Kidney epithelial cell (primary cell): ENCODE measurements at places on chromosomes 7 and 10. TPM values are rescaled to one million over a fixed set of nuclear protein-coding genes. Genes with fewer than 3 reads are reported as not detected.

The GDF2 gene
- not detected in 2 replicates for total RNA-seq

The GHRHR gene
- total RNA-seq: not detected in 2 replicates

The COL17A1 gene
- 0.21 and 0.33 TPM in 2 replicates for total RNA-seq

The CYP2C18 gene
- not detected in 2 replicates for total RNA-seq

The CYP2W1 gene
- 0.75 TPM in 1 of 2 replicates, not detected in the other for total RNA-seq

The NPTX2 gene
- 0.34 and 0.46 TPM in 2 replicates for total RNA-seq

The SEMA3E gene
- 0.07 TPM in 1 of 2 replicates, not detected in the other for total RNA-seq

The CPXM2 gene
- 12.1 and 13.3 TPM in 2 replicates for total RNA-seq

The ACADSB gene
- total RNA-seq: 5.1 and 5.6 TPM in 2 replicates

The SEMA4G gene
- total RNA-seq: 4.7 and 7.2 TPM in 2 replicates

The SPDYE16 gene
- total RNA-seq: not detected in 2 replicates

The CCL26 gene
- total RNA-seq: not detected in 2 replicates

The KIF11 gene
- total RNA-seq: 4.5 and 5.7 TPM in 2 replicates

The PLEKHS1 gene
- not detected in 2 replicates for total RNA-seq

The CARD11 gene
- 31.0 and 31.4 TPM in 2 replicates for total RNA-seq

The SH2B2 gene
- total RNA-seq: 10.0 and 11.4 TPM in 2 replicates

The CCDC172 gene
- not detected in 2 replicates for total RNA-seq

The OR9A2 gene
- total RNA-seq: not detected in 2 replicates

The ACHE gene
- 1.3 and 6.4 TPM in 2 replicates for total RNA-seq

The IL6 gene
- 8.5 and 16.2 TPM in 2 replicates for total RNA-seq

The TSPAN12 gene
- total RNA-seq: 10.9 and 12.5 TPM in 2 replicates

The NRCAM gene
- 32.3 and 39.0 TPM in 2 replicates for total RNA-seq

The SMO gene
- 20.1 and 22.3 TPM in 2 replicates for total RNA-seq

The MAPK8 gene
- 59.2 and 61.4 TPM in 2 replicates for total RNA-seq

The IFIT1B gene
- not detected in 2 replicates for total RNA-seq

The LIPF gene
- not detected in 2 replicates for total RNA-seq

The INMT gene
- total RNA-seq: not detected in 2 replicates

The SFTPA1 gene
- total RNA-seq: not detected in 2 replicates

The POLL gene
- total RNA-seq: 24.0 and 32.2 TPM in 2 replicates

The WASL gene
- 31.6 and 41.6 TPM in 2 replicates for total RNA-seq

The KAZALD1 gene
- total RNA-seq: 2.0 and 4.8 TPM in 2 replicates

The SPDYE5 gene
- total RNA-seq: not detected in 2 replicates

The CALU gene
- total RNA-seq: 198 and 210 TPM in 2 replicates

The TEX47 gene
- total RNA-seq: not detected in 2 replicates

The NEUROG3 gene
- not detected in 2 replicates for total RNA-seq

The STEAP4 gene
- total RNA-seq: 1.7 and 2.3 TPM in 2 replicates

The SRGN gene
- total RNA-seq: 1.5 and 3.0 TPM in 2 replicates

The NUP205 gene
- total RNA-seq: 58.1 and 64.0 TPM in 2 replicates

The POU6F2 gene
- total RNA-seq: 0.04 TPM in 1 of 2 replicates, not detected in the other

The CNTNAP2 gene
- 14.0 and 15.1 TPM in 2 replicates for total RNA-seq

The MSMB gene
- total RNA-seq: not detected in 2 replicates

The CPVL gene
- 19.1 and 25.9 TPM in 2 replicates for total RNA-seq

The FXYD4 gene
- total RNA-seq: not detected in 2 replicates
